ENCODE measurements at places on chromosomes 7 and 10. TPM values are rescaled to one million over a fixed set of nuclear protein-coding genes. Genes with fewer than 3 reads are reported as not detected.
A peak's percentile ranks its signal among the peaks of the same experiment; 100 is the strongest.

GRCh38 chr10:11215471-11215870, 197.8 kb downstream of the CELF2 start:
- no peaks in the 10 kb centered on the region for H3K27me3 ChIP-seq
- no peak for DNase-seq
- peaks cover 43% of the 10 kb centered on the region for H3K36me3 ChIP-seq
- peaks cover 95% of the 10 kb centered on the region for H3K4me1 ChIP-seq
- H3K27ac ChIP-seq, result no peak overlapping the region
- H3K4me3 ChIP-seq, result no peak overlapping the region

DNA sequence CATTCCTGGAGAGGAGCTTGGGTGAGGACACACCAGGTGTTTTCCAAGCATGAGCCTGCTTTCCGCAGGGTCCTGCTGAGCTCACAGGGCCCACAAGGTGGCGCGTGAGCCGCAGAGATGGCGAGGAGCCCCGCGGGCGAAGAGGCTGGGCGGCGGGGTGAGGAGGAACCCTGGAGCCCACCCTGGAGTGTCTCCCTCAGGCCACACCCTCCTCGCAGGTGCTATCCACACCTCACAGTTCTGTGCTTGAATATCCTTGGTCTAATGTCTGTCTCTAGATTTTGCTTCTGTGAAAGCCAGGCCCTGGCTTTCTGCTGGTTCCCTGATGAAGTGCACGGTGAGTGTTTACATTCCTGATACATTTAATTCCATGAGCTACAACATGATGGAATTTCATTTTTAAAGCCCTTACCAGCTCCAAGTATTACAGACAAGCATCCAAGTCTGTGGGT, 433.6 kb downstream of the ACTR3B start:
- no peaks in the 10 kb centered on the region for H3K36me3 ChIP-seq
- DNase-seq, result no peak
- H3K27me3 ChIP-seq, result no peaks in the 10 kb centered on the region
- no peaks in the 10 kb centered on the region for H3K4me1 ChIP-seq
- no peak overlapping the region for H3K4me3 ChIP-seq
- H3K27ac ChIP-seq, result no peak overlapping the region

DNA sequence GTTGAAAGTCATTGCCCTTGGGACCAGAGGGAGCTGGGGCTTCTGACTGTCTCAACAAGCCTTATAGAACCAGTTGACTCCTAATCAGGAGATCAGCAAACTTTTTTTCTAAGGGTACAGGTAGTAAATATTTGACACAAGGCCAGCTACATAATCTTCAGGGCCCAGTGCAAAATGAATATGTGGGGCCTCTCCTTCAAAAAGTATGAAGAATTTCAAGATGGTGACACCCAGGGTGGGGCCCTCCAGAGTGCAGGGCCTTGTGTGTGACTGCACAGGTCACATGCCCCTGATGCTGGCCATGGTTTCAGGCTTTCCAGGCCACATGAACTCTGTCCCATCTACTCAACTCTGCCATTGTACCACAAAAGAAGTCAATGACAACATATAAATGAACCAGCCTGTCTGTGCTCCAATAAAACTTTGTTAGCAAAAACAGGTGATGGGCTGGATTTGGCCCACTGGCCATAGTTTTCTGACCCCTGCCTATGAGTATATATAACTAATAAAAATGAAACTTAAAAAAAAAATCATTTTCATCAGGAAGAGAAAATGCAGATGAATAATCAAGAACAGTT, 6.1 kb downstream of the MMRN2 start:
- DNase-seq, result no peak
- no peak overlapping the region for H3K4me3 ChIP-seq
- H3K27me3 ChIP-seq, result no peaks in the 10 kb centered on the region
- H3K27ac ChIP-seq, result no peak overlapping the region

GRCh38 chr10:3399756-3400155, 227.2 kb upstream of the PITRM1 start:
- H3K27me3 ChIP-seq, result no peaks in the 10 kb centered on the region
- no peak overlapping the region for H3K27ac ChIP-seq
- no peak for DNase-seq
- H3K36me3 ChIP-seq, result no peaks in the 10 kb centered on the region
- H3K4me1 ChIP-seq, result no peaks in the 10 kb centered on the region
- H3K4me3 ChIP-seq, result no peak overlapping the region

DNA sequence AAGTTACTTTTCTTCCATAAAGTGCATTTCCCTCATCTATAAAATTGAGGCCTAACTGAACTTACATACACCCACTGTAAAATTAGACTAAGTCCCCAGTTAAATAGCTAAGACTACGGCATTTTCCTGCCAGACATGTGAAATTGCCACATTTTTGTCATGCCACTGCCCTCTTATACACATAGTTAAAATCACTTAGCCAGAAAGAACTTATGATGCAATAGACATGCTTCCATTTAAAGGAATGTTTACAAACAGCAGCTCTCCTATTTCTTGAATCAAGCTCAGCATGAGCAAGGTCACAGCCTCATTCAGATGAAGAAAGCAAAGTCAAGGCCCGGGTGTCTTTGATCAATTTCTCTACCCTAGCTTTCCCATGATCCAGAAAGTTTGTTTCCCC, 175.7 kb downstream of the LRRN3 start:
- no peaks in the 10 kb centered on the region for H3K27me3 ChIP-seq
- H3K4me3 ChIP-seq, result no peak overlapping the region
- H3K4me1 ChIP-seq, result no peaks in the 10 kb centered on the region

DNA sequence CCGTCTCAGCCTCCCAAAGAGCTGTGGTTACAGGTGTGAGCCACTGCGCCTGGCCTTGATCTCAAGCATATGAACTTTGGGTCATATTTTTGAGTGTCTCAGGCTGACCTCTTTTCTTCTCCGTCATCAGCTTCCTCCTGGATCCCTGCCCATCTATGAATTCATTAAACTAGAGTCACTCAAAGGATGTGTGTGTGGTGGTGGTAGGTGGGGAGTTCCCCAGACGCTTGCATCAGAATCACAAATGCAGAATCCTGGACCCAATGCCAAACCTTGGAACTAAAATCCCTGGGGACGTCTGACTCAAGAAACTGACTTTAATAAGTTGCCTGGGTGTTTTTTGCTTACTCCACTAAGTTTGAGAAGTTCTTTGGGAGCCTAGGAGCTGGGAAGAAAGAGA, 6.7 kb upstream of the CREB5 start:
- no peak overlapping the region for H3K27ac ChIP-seq
- peaks cover 13% of the 10 kb centered on the region for H3K4me1 ChIP-seq
- no peak for DNase-seq
- H3K27me3 ChIP-seq, result peaks cover 12% of the 10 kb centered on the region
- H3K4me3 ChIP-seq, result no peak overlapping the region

DNA sequence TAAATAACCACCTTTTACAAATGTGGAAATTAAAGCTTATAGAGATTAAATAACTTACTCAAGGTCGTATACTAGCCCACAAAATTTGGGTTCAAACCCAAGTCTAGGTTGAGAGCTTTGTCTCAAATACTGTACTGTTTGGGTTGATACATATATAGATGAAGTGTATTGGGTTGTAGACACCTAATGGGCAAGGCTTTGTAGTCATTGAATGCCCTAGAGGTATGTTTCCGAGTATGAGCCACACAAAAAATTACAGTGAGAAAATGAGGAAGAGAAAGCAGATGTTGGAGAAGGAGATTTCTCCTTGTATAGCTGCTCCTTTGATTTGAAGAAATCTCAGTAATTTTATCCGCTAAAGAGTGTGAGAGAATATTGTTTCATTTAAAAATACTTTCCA, 60.6 kb downstream of the C1GALT1 start:
- peaks cover 7% of the 10 kb centered on the region for H3K4me1 ChIP-seq
- H3K36me3 ChIP-seq, result no peaks in the 10 kb centered on the region
- no peaks in the 10 kb centered on the region for H3K27me3 ChIP-seq
- H3K27ac ChIP-seq, result no peak overlapping the region
- no peak overlapping the region for H3K4me3 ChIP-seq
- no peak for DNase-seq

DNA sequence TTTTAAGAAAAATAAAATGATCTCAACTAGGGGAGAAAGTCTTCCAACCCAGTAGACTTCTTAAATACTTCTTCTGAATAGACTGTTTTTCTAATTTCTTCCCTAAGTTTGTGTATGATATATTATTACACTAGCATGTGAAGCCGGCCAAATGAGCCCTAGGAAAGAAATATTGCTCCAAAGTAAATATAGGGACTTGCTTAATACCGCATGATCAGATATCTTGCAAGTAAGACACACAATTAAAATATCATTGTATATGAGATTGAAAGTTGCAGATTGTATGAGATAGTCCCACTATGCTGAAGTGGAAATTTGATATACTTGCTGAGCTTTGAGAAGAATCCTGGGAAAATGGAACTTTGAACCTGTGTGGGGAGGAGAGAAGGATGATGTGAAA, 225.7 kb downstream of the BAMBI start:
- H3K4me1 ChIP-seq, result no peaks in the 10 kb centered on the region
- no peak for DNase-seq
- no peak overlapping the region for H3K27ac ChIP-seq
- H3K4me3 ChIP-seq, result no peak overlapping the region
- H3K27me3 ChIP-seq, result no peaks in the 10 kb centered on the region
- H3K36me3 ChIP-seq, result no peaks in the 10 kb centered on the region

DNA sequence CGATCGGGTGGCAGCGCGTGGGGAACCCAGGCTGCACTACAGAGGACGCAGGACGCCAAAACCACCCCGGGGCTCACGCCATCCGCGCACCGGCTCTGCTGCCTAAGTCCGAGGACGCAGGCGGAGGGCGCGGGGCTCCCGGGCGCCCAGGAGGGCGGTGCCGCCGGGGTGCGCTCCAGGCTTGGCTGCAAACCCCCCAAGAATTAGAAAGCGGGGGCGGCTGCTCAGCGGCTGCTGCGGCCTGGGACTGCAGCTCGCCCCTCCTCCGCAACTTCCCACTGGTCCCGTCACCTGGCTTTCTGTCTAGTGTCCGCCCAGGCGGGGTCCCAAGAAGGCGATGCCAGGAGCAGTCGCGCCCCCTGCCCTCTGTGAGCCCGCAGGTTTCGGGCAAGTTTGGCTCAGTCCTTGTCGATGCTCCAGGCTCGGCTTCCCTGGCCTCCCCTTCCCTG, 1.7 kb upstream of the POU6F2 start:
- peaks cover 5% of the 10 kb centered on the region for H3K27me3 ChIP-seq
- no peaks in the 10 kb centered on the region for H3K36me3 ChIP-seq
- no peak overlapping the region for H3K27ac ChIP-seq
- H3K4me3 ChIP-seq, result no peak overlapping the region
- DNase-seq, result no peak
- H3K4me1 ChIP-seq, result no peaks in the 10 kb centered on the region

GRCh38 chr7:2488272-2488645, 12.1 kb upstream of the GRIFIN start:
- H3K36me3 ChIP-seq, result no peaks in the 10 kb centered on the region
- no peak overlapping the region for H3K27ac ChIP-seq
- no peaks in the 10 kb centered on the region for H3K4me1 ChIP-seq
- no peak for DNase-seq
- no peaks in the 10 kb centered on the region for H3K27me3 ChIP-seq

DNA sequence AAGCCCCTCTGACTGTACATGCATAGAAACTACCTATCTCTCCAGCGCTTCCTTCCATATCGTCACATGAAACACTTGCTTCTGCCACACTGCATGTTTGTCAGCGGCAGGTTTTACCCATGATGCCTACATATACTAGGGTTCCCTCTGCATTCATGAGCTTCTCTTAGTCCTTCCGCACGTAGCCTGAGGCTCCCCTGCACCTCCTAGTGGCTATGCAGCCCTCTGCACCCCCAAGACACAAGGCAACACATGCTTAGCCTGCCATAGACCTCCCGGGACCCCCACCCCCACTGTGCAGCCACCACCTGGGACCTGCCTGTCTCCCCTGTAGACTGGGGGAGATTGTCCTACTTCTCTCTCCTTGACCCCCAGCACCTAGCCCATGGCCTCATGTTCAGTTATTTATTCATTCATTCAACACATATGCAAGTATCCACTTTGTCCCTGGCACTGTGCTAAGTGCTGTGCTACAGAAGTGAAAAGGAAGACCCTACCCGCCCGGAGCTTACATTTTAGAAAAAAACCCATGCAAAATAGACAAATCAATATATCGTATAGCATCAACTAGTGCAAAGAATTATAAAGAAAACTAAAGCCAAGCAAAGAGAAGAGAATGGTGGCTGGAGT, 23.5 kb downstream of the TMEM273 start:
- no peak for DNase-seq
- no peak overlapping the region for H3K4me3 ChIP-seq
- H3K27ac ChIP-seq, result no peak overlapping the region

DNA sequence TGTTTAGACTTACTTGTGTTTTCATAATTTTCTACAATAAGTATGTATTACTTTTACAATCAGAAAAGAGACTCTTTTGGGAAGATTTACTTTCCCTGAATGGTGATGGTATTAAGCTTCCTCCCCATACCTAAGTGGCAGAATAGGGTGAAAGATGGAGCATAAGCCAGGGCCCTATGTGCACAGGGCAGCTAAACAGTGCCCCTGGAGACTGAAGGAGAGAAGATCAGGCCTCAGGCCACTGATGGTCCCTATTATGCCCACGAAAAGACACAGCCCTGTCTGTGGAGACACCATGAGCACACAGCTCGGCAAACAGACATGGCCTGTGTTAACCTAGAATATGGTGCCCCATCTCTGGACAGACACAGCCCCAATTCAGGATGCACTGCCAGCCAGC, 139.4 kb downstream of the OAT start:
- DNase-seq, result no peak
- no peaks in the 10 kb centered on the region for H3K27me3 ChIP-seq
- H3K4me3 ChIP-seq, result no peak overlapping the region
- H3K36me3 ChIP-seq, result no peaks in the 10 kb centered on the region

- no peaks in the 10 kb centered on the region for H3K27me3 ChIP-seq
- no peaks in the 10 kb centered on the region for H3K4me1 ChIP-seq
- no peak for DNase-seq
- H3K4me3 ChIP-seq, result no peak overlapping the region
Measured at GRCh38 chr10:30591249-30591670, 38.3 kb downstream of the LYZL2 start.

- no peaks in the 10 kb centered on the region for H3K36me3 ChIP-seq
- H3K4me3 ChIP-seq, result no peak overlapping the region
- H3K27ac ChIP-seq, result no peak overlapping the region
- peak; percentile 83 for DNase-seq
- H3K4me1 ChIP-seq, result peaks cover 11% of the 10 kb centered on the region
- no peaks in the 10 kb centered on the region for H3K27me3 ChIP-seq
Measured at GRCh38 chr10:5629303-5630111, 36.9 kb downstream of the ASB13 start.

- H3K36me3 ChIP-seq, result no peaks in the 10 kb centered on the region
- H3K27me3 ChIP-seq, result peaks cover 4% of the 10 kb centered on the region
- H3K27ac ChIP-seq, result no peak overlapping the region
- no peak overlapping the region for H3K4me3 ChIP-seq
Measured at GRCh38 chr7:43439631-43440401, 143.1 kb upstream of the STK17A start.

GRCh38 chr7:105198223-105198622, 184.2 kb downstream of the KMT2E start:
- H3K27me3 ChIP-seq, result no peaks in the 10 kb centered on the region
- no peaks in the 10 kb centered on the region for H3K4me1 ChIP-seq
- no peak overlapping the region for H3K4me3 ChIP-seq

GRCh38 chr7:139860090-139860775, 31.2 kb downstream of the TBXAS1 start:
- H3K4me1 ChIP-seq, result peaks cover 8% of the 10 kb centered on the region
- H3K27me3 ChIP-seq, result no peaks in the 10 kb centered on the region
- no peaks in the 10 kb centered on the region for H3K36me3 ChIP-seq

Gene MEOX2
- not detected for total RNA-seq

Gene BAMBI
- not detected for total RNA-seq

Gene HTR5A
- total RNA-seq, result not detected

Gene SLC35G1
- 6.2 TPM for total RNA-seq

Gene PIP
- total RNA-seq, result not detected

Gene METTL27
- 6.1 TPM for total RNA-seq
